Thoracic aorta (tissue), 2 donors: ENCODE measurements at places on chromosomes 4 and X. TPM values are rescaled to one million over a fixed set of nuclear protein-coding genes. Genes with fewer than 3 reads are reported as not detected.

- no peak for DNase-seq
Observed at GRCh38 chr4:33746979-33747378, 2497.3 kb downstream of the ARAP2 start.

DNA sequence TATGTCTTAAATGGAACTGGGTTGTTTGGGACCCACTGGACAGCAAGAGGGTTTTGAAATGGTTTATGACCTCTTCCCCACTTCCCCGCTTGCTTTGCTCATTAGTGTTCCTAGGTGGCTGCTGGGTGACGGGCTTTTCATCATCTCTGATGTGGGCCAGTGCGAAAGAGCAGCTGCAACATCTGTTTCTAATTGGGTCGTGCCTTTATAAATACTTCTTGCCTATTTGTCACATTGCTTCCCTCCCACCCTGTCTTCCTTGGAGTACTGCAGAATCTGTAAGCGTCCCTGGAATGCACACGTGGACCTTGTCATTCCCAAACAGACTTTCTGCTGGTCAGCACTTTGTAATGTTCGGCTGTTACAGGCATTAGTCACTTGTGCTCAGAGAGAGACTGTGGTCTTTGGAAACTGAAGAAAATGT lies 35.2 kb downstream of the SEPTIN11 start:
- peak; percentile 48 for DNase-seq

- DNase-seq, result no peak
Observed at GRCh38 chr4:152983774-152984411, 47.8 kb downstream of the FHDC1 start.

NEXMIF gene
- total RNA-seq, result 2.3 TPM

P2RY8 gene
- total RNA-seq, result 4.2 TPM

GRCh38 chrX:136215559-136215958 lies 35.6 kb downstream of the MAP7D3 start:
- no peak for DNase-seq

DNA sequence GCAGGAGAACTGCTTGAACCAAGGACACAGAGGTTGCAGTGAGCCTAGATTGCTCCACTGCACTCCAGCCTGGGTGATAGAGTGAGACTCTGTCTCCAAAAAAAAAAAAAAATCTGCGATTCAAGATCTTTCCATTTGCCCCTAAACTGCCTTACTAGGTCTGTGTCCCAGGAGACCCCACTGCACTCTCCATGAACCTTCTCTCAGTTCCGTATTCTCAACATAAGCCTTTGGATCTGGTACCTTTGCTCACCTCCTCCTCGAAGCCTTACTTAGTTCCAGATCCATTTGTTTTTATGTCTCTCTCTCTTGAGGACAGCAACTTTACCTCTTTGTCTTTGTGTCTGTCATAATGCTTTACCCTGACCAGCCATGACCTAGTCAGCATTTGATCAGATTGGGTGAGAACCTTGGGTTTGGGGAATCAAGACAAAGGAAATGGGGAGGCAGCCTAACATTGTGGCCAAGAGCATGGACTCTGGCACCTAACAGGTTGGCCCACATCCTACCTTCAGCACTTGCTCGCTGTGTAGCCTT lies 33.7 kb downstream of the BST1 start:
- no peak for DNase-seq

CXCR3 gene
- total RNA-seq, result 0.99 TPM
